ENCODE measurements at places on chromosomes 12 and 14. TPM values are rescaled to one million over a fixed set of nuclear protein-coding genes. Genes with fewer than 3 reads are reported as not detected.
A peak's percentile ranks its signal among the peaks of the same experiment; 100 is the strongest.

DNA sequence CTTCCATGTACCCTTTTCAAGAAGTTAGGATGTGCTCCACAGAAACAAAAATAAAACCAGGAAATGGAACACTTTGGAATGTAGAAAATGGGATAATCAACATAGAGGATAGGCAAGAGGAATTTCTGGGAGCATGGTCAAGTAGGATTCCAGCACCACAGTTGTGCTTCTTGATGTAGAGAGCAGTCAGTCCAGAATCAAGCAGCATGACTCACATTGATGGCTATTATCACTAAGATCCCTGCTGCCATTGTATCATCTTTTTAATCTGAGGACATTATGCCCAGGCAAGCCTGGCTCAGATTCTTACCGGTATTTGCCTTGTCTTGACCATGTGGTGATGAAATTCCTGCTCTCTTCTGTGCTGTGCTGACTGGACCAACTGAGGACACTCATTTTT is 5.7 kb downstream of the ETFRF1 start:
- H3K4me1 ChIP-seq: peaks cover 10% of the 10 kb centered on the region
- H3K36me3 ChIP-seq: peaks cover 5% of the 10 kb centered on the region
- DNase-seq: peak; percentile 77

DNA sequence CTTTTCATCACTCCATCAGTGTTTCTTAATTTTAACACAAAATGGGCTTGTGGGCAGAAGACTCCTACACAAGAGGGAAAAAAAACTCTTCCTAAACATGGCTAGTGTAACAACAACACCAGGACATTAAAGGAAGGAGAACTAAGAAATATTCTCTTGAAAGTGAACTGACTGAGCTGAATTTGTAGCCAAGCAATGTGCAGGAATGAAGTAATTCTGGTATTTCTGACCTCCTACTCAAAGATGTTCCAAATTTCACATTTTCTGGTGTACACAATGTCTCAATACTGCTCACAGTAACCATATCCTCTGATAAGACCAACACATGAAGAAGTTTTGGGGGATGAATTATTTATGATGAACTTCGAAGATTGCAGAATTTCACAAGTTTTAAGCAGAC is 357.3 kb downstream of the DUSP6 start:
- no peaks in the 10 kb centered on the region for H3K27me3 ChIP-seq
- H3K36me3 ChIP-seq: no peaks in the 10 kb centered on the region

LMNTD1 gene
- total RNA-seq: 4.3 TPM

GRCh38 chr14:54387328-54387727 is 9.5 kb upstream of the CDKN3 start:
- no peaks in the 10 kb centered on the region for H3K36me3 ChIP-seq
- peaks cover 26% of the 10 kb centered on the region for H3K27me3 ChIP-seq
- H3K4me3 ChIP-seq: no peak overlapping the region
- H3K4me1 ChIP-seq: no peaks in the 10 kb centered on the region

GRCh38 chr12:123532019-123532418 is 1.5 kb downstream of the RILPL1 start:
- no peaks in the 10 kb centered on the region for H3K27me3 ChIP-seq
- H3K4me1 ChIP-seq: peaks cover 9% of the 10 kb centered on the region
- H3K36me3 ChIP-seq: peaks cover 10% of the 10 kb centered on the region

KRT75 gene
- total RNA-seq: not detected

GRCh38 chr14:79448960-79449359 is 762.3 kb downstream of the DIO2 start:
- no peak overlapping the region for H3K27ac ChIP-seq
- H3K27me3 ChIP-seq: no peaks in the 10 kb centered on the region
- DNase-seq: no peak
- no peaks in the 10 kb centered on the region for H3K4me1 ChIP-seq
- H3K4me3 ChIP-seq: no peak overlapping the region

- DNase-seq: no peak
- no peaks in the 10 kb centered on the region for H3K4me1 ChIP-seq
- no peaks in the 10 kb centered on the region for H3K27me3 ChIP-seq
- no peaks in the 10 kb centered on the region for H3K36me3 ChIP-seq
- H3K27ac ChIP-seq: no peak overlapping the region
Measured at GRCh38 chr12:58841058-58841798, 79.1 kb downstream of the LRIG3 start.

CD4 gene
- total RNA-seq: 5.7 TPM

DNA sequence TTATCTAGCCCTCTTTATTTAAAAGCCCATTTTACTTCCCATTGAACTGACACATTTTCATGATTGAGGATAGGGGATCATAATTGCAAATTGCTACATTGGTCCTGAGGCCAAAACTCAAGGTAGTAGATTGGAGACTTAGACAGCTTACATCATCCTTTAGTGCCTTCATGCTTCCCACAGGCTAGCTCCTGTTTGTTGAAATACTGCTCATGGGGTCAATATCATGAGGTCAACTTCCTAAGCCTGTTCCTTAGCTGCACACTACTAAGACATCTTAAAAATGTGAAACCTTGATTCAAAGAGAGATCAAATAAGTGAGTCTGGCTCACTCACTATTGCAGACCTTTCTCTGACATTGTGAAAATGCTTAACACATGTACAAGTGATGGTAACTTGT is 113.0 kb downstream of the TBC1D30 start:
- DNase-seq: no peak
- no peaks in the 10 kb centered on the region for H3K36me3 ChIP-seq
- peaks cover 7% of the 10 kb centered on the region for H3K27me3 ChIP-seq
- no peak overlapping the region for H3K4me3 ChIP-seq

LPAR5 gene
- total RNA-seq: not detected

DNA sequence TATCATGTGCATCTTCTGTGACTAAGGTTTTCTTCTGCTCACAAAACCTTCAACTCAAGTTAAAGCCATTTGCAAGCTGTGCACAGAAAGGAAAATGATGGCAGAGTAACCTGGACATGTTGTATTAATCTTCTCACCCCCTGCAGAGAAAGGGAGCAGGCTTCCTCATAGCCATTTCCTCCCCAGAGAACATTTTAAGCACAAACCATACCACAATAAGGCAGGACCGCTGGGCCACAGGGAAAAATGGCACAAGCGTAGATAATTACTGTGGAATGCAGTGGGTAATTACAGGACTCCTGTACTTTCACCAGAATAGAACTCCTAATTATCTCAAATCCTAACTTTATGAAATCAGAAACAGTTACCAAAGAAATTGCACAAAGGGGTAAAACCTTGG is 215.7 kb downstream of the KIF21A start:
- no peaks in the 10 kb centered on the region for H3K27me3 ChIP-seq
- H3K27ac ChIP-seq: no peak overlapping the region
- H3K36me3 ChIP-seq: no peaks in the 10 kb centered on the region
- no peaks in the 10 kb centered on the region for H3K4me1 ChIP-seq
- no peak for DNase-seq

SSTR1 gene
- 1.1 TPM for total RNA-seq
